Endothelial cell of umbilical vein (primary cell): ENCODE measurements at places on chromosomes 2 and 18. TPM values are rescaled to one million over a fixed set of nuclear protein-coding genes. Genes with fewer than 3 reads are reported as not detected.

The CFAP210 gene
- not detected in 2 replicates for total RNA-seq

The LRRTM4 gene
- not detected in 2 replicates for total RNA-seq

DNA sequence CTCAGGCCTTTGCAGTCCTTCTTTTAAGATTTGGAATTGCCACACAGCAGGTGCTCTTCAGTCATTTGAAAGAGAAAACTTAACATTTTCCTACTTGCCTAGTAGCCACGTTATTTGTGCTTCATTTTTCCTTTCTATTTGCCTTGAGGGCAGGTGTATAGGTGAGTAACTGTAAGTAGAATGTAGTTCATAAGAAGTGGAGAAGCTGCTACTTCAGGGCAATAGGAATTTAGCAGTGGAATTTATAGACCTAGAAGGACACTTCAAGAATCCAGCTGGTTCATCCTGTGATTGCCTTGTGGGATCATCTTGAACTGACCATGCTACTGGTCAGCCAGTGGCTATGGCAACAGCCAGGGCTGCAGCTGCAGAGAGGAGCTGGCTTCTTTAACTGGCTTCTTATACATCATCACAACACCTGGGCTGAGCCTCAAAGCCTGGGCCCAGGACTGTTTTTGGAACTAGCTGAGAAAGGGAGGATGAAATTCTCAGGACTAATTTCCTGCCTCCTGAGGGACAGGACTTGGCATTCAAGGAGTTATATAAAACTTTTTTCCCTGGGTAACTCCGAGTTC is 5.1 kb upstream of the LANCL1 start:
- no peaks in the 10 kb centered on the region for H3K4me1 ChIP-seq
- no peak overlapping the region for H3K4me3 ChIP-seq
- DNase-seq: no peak
- no peaks in the 10 kb centered on the region for H3K27me3 ChIP-seq
- no peaks in the 10 kb centered on the region for H3K36me3 ChIP-seq
- no peak overlapping the region for H3K27ac ChIP-seq

DNA sequence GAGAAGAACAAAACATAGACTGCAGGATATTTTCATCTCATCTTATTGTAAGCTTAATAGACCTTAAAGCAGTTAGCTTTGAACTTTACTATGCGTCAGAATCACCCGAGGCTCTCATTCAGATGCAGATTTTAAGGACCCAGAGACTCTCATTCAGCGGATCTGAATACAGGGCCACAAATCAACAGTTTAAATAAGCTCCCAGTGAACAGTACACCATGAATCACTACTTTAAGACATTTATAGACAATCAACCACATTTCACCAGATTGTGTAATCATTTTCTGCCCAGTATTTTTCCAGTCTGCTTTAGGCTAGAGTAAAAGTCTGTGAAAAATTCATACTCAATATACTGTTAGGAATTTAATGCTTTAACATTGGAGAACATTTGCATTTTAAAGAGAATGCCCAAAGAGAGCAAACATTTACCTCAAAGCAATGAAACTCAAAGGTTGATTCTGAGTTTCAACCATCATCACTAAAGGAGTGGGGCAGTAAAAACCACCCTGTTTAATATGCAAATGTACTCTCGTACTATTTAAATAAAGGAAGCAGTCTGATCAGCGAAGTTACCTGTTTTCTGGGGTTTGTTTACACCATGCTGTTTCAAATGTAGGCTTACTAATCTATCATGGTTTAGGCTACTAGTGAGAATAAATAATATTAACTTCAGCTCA is 11.0 kb upstream of the ALPK2 start:
- no peaks in the 10 kb centered on the region for H3K27me3 ChIP-seq
- no peak for DNase-seq
- no peaks in the 10 kb centered on the region for H3K4me1 ChIP-seq
- H3K4me3 ChIP-seq: no peak overlapping the region
- H3K36me3 ChIP-seq: no peaks in the 10 kb centered on the region
- no peak overlapping the region for H3K27ac ChIP-seq

DNA sequence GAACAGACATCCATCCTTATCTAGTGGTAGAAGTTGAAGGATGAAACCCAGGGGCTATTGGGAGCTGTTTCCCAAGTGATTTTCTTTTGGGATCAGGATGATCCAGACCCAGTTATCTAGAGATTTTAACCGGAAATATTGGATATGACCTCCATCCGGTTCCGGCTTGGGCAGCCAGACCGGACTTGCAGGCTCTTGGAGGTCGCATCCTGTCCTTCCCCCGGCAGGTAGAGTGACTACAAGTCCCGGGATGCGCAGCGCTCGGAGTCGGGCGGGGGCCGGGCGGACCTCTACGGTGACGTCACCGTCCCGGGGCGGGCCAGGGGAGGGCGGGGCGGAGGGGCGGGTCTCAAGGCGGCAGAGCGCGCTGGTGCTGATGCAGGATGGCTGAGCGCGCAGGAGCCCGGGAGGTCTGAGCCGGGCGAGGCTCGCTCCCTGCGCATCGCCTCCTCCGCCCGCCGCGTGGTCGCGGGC is at the start of gene KIF5C:
TSS of gene KIF5C (plus strand) at position 360 of the 474 bp plus-strand sequence. CDS start 391 bp downstream, outside the sequence.
- peaks cover 39% of the 10 kb centered on the region for H3K27me3 ChIP-seq
- no peak within 1 kb of the TSS for H3K4me3 ChIP-seq
- H3K27ac ChIP-seq: no peak within 1 kb of the TSS
- no peaks in the 10 kb centered on the region for H3K36me3 ChIP-seq
- DNase-seq: peak; percentile 29

GRCh38 chr2:207734264-207734635 is 22.8 kb downstream of the CCNYL1 start:
- peaks cover 1% of the 10 kb centered on the region for H3K36me3 ChIP-seq
- H3K27me3 ChIP-seq: no peaks in the 10 kb centered on the region
- H3K4me3 ChIP-seq: no peak overlapping the region
- no peaks in the 10 kb centered on the region for H3K4me1 ChIP-seq

DNA sequence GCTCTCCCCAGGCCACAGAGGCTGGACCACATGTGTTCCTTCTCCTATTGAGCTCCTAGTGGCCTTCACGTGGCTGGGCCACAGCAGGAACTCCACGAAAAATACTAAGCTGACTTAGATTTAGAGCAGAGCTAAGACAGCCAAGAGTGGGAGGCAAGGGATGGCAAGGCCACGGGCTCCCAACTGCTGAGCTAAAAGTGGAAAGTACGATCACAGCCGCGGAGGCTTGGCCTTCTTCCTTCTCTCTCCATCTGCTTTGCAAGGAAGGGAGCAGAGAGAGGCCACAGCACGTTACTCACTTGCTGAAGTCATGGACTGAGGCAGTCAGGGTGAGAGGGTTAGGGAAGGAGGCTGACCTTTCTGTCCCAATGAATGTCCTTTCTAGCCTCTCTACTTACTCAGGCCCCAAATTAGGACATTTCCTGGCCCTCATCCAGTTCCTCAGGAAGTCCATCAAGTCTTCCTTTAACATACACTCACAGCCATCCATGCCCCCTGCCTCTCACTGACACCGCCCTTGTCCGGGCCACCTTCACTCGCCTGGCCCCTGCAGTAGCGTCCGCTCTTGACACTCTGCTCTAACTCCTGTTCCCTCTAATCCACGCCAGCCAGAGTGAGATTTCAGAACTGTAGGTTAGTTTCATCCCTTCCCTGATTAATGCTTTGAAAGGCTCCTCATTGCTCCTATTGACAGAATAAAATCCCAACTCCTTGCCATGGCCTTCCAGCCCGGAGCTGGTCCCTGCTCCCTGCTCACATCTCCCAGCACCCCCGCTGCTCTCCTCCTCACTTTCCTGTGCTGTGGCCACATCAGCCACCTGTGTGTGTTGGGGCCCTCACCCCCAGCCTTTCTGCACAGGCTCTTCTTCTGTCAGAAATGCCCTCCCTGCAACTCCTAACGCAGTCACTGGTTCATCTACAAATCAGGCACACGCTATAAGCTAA is 204.2 kb downstream of the CYP26B1 start:
- no peaks in the 10 kb centered on the region for H3K4me1 ChIP-seq
- no peak overlapping the region for H3K4me3 ChIP-seq
- DNase-seq: no peak
- H3K27me3 ChIP-seq: peaks cover 2% of the 10 kb centered on the region
- no peaks in the 10 kb centered on the region for H3K36me3 ChIP-seq
- no peak overlapping the region for H3K27ac ChIP-seq

DNA sequence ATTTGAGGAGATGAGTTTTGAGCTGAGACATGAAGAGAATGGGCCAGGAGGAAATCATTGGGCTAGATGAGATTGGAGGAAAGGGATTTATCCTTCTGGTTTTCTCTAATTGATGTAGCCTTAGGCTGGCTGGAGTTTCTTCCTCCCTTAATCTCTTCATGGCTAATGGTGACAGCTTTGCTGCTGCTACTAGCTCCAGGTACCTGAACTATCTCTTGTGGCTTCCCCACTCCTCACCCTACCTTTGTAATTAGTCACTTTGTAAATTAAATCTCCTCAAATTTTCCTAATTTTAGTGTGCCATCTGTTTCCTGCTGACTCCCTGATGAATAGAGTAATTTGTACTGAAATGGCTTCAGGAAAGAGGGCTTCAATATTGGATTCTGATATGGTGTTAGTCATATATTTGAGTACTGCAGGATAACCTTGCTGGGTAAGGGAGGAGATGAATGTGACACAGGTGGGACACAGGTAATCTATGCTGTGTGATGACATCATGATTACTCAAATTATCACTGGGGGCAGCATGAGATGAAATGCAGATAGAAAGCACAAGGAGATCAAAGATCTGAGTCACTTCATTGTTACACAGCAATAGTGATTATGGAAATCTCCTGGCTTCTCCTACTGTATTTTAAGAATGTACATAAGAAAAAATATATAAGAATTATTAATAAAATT is 1134.1 kb upstream of the DDX18 start:
- no peak overlapping the region for H3K27ac ChIP-seq
- no peaks in the 10 kb centered on the region for H3K27me3 ChIP-seq
- no peaks in the 10 kb centered on the region for H3K4me1 ChIP-seq
- no peaks in the 10 kb centered on the region for H3K36me3 ChIP-seq
- no peak overlapping the region for H3K4me3 ChIP-seq
- DNase-seq: no peak

DNA sequence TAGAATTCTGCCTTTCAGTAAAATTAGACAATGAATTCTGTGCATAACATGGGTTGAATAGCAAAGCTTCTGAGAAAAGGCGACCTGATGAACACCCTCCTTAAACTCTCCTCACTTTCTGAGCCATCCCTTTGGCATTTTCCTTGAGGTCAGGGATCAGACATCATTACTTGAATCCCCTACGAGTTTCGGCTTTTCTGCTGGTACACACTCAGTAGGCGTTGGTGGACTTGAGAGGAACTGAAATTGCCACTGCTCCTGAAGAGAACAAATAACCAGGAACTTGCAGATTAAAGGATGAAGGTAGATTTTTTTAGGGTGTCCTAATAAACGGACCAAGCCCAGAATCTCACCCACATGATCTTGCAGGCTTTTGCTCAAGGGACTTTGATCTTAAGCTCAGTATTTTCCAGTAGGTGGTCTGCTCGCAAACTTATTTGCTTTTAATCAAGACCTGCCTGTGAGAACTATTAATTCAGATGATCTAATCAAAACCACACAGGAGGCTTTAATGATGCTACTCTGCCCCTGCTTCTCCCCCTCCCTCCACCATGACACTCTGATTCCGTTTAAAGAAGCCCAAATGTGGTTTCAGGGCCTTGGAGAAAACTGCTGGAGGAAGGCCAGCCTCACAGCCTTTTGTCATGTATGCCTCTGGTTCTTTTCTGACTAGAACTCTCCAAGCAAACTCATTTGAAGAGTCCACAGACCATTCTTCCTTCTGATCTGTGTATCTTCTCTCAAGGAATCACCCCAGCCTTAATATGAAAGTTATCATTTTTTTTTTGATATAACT is 124.9 kb downstream of the PRKCE start:
- H3K4me1 ChIP-seq: no peaks in the 10 kb centered on the region
- H3K27me3 ChIP-seq: no peaks in the 10 kb centered on the region
- no peak for DNase-seq

- H3K36me3 ChIP-seq: no peaks in the 10 kb centered on the region
- H3K27me3 ChIP-seq: no peaks in the 10 kb centered on the region
- no peak overlapping the region for H3K4me3 ChIP-seq
- no peak for DNase-seq
- no peaks in the 10 kb centered on the region for H3K4me1 ChIP-seq
These were observed 29.5 kb downstream of the SCN2A start for GRCh38 chr2:165268754-165269153.

- H3K27me3 ChIP-seq: no peaks in the 10 kb centered on the region
- peak overlapping the region; percentile 83 for H3K4me3 ChIP-seq
- peak; percentile 76 for DNase-seq
These were observed 5.2 kb downstream of the GATA6 start for GRCh38 chr18:22174341-22175145.

DNA sequence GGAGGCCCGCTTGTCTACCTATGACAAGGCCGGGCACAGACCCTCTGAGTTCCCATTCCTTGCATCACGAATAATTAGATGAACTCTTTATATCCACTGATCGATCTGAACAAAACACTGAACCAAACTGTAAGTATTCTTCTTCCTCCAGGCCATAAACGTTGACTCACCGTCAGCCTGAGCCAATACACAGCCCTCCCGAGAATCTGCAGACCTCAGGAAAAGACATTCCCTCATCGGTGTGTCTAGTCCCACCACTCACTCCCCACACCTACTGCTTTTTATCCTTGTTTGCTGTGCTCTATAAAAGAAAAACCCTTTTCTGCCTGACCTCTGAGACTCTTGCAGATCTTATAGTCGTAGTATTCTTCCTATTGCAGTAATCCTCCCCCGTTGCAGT is 41.0 kb downstream of the TMEM87B start:
- H3K27ac ChIP-seq: no peak overlapping the region
- no peaks in the 10 kb centered on the region for H3K27me3 ChIP-seq
- H3K4me3 ChIP-seq: no peak overlapping the region
